Suprapubic skin (tissue), 4 donors: ENCODE measurements at places on chromosomes 5 and 9. TPM values are rescaled to one million over a fixed set of nuclear protein-coding genes. Genes with fewer than 3 reads are reported as not detected.
A peak's percentile ranks its signal among the peaks of the same experiment; 100 is the strongest.

GRCh38 chr9:114666851-114667250 lies 9.2 kb upstream of the TEX53 start:
- H3K27ac ChIP-seq, result no peak overlapping the region
- H3K36me3 ChIP-seq, result no peaks in the 10 kb centered on the region
- no peak for DNase-seq
- peaks cover 6% of the 10 kb centered on the region for H3K27me3 ChIP-seq

GRCh38 chr9:126423142-126423915 lies 96.7 kb downstream of the MVB12B start:
- peak; percentile 49 for DNase-seq
- no peaks in the 10 kb centered on the region for H3K27me3 ChIP-seq
- peaks cover 32% of the 10 kb centered on the region for H3K36me3 ChIP-seq
- no peak overlapping the region for H3K4me3 ChIP-seq

- H3K4me3 ChIP-seq, result no peak overlapping the region
- no peaks in the 10 kb centered on the region for H3K27me3 ChIP-seq
- DNase-seq, result no peak
- H3K36me3 ChIP-seq, result peaks cover 11% of the 10 kb centered on the region
- no peak overlapping the region for H3K27ac ChIP-seq
These were observed 84.6 kb downstream of the CEMIP2 start for GRCh38 chr9:71683598-71684235.

DNA sequence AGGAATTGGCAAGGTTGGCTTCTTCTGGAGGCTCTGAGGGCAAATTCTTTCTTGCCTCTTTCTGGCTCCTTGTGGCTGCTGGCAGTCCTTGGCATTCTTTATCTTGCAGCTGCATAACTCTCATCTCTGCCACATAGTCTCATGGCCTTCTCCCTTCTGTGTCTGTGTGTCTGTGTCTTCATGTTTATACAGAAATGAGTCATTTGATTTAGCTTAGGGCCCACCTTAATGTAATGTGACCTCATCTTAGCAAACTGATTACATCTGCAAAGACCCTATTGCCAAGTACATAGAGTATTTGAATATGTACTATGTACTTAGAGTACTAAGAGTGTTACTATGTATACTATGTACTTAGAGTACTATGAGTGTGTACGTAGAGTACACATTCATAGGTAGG lies 122.5 kb downstream of the RFK start:
- H3K36me3 ChIP-seq, result no peaks in the 10 kb centered on the region
- H3K4me1 ChIP-seq, result peaks cover 3% of the 10 kb centered on the region
- H3K27ac ChIP-seq, result no peak overlapping the region
- no peak overlapping the region for H3K4me3 ChIP-seq
- H3K27me3 ChIP-seq, result no peaks in the 10 kb centered on the region
- DNase-seq, result no peak

GRCh38 chr5:66459728-66460127 lies 136.5 kb upstream of the MAST4 start:
- H3K36me3 ChIP-seq, result no peaks in the 10 kb centered on the region
- no peak for DNase-seq
- H3K4me3 ChIP-seq, result no peak overlapping the region
- H3K27ac ChIP-seq, result no peak overlapping the region
- H3K4me1 ChIP-seq, result no peaks in the 10 kb centered on the region

DNA sequence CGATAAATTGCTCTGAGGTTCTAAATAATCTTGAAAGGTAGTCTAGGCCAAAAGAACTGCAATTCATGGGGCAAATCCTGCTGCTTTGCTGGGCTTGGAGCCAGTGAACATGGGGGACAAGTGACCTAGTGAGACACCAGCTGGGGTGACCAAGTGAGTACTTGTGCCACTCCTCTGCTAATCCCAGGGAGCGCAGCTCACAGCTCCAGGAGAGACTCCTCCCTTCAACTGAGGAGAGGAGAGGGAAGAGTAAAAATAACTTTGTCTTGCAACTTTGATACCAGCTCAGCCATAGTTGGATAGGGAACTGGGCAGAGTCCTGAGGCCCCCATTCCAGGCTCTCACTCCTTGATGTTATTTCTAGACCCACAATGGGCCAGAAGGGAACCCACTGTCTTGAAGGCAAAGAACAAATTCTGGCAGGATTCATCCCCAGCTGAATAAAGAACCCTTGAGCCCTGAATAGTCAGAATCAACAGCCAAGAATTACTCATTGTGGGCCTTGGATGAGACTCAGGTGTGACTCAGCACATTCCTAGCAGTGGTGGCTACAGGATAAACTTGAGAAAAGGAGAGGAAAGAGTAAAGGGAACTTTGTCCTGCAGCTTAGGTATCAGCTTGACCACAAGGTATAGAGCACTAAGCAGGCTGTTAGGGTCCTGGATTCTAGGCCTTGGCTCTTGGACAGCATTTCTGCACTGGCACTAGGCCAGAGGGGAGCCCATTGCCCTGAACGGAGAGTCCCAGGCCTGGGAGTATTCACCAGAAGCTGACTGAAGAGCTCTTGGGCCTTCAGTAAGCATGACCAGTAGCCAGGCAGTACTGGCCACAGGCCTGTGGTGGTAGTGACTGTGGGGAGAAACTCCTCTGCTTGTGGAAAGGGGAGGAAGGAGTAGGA lies 288.3 kb upstream of the CDH18 start:
- no peak overlapping the region for H3K27ac ChIP-seq
- no peak overlapping the region for H3K4me3 ChIP-seq
- no peak for DNase-seq

- no peaks in the 10 kb centered on the region for H3K36me3 ChIP-seq
- H3K27me3 ChIP-seq, result no peaks in the 10 kb centered on the region
- H3K27ac ChIP-seq, result no peak overlapping the region
- DNase-seq, result no peak
- no peak overlapping the region for H3K4me3 ChIP-seq
These were observed 90.6 kb upstream of the ICE1 start for GRCh38 chr5:5331848-5332247.

DNA sequence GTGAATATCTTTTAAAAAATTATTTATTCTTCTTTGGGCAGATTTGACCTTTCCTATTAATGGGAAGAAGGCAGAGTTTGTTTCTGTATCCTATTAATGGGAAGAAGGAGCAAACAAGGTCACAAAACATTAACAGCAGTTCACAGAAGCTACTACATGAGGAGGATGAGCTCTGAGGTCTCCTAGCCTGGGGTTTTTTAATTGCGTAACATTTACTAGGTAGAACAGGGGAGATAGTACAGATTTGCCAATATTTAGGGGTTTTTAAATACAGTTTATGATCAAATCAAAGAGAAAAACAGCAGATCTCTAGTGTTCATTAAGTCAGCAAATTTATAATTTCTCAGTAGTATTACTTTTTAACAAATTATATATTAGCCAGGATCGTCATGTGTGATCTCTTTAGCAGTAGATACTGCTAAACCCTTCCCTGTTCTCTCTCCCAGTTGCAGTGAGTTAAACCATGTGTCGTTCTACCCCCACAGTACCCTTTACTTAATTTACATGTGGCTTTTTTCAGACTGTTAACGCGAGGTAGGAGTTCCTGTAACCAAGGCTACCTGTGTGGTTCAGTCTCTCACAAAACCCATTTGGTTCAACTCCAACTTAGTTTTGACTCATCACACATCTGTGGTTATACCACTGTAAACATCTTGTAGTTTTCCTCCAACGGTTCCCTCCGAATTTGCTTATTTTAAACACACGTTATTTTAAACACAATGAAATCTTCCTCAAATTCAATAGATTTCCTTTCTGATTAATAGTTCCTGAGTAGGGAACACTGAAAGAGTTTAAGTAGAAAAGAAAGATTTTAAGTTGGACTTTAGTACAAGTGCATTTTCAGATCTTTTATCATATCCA lies 13.3 kb downstream of the SLC25A46 start:
- no peak overlapping the region for H3K27ac ChIP-seq
- no peaks in the 10 kb centered on the region for H3K4me1 ChIP-seq
- no peaks in the 10 kb centered on the region for H3K27me3 ChIP-seq
- DNase-seq, result no peak
- H3K4me3 ChIP-seq, result no peak overlapping the region

- no peak overlapping the region for H3K4me3 ChIP-seq
- no peaks in the 10 kb centered on the region for H3K4me1 ChIP-seq
- no peaks in the 10 kb centered on the region for H3K36me3 ChIP-seq
- no peak overlapping the region for H3K27ac ChIP-seq
- no peak for DNase-seq
- no peaks in the 10 kb centered on the region for H3K27me3 ChIP-seq
These were observed 7.2 kb upstream of the SNX30 start for GRCh38 chr9:112743216-112743836.

DNA sequence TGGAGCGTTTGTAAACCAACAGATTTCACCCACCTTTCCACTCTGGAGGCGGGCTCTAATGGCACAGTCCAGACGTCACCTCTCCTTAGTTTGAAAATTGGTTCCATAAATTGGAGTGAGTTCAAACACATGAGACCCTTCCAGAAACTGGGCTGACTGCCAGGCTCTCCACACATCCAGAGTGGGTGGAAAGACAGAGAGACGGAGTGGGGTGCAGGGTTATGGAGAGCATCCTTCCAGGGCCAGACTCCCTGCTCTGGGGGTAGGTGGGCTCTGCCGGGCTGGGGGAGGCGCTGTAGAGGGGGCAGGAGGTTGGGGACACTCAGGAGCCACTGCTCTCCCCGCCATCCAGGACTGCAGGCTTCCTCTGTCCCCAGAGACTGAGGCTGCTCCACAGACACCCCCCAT lies 104.7 kb upstream of the PHYKPL start:
- no peaks in the 10 kb centered on the region for H3K36me3 ChIP-seq
- peaks cover 8% of the 10 kb centered on the region for H3K27me3 ChIP-seq
- H3K4me1 ChIP-seq, result peaks cover 19% of the 10 kb centered on the region
- DNase-seq, result peak; percentile 48
- H3K4me3 ChIP-seq, result no peak overlapping the region
- no peak overlapping the region for H3K27ac ChIP-seq

DNA sequence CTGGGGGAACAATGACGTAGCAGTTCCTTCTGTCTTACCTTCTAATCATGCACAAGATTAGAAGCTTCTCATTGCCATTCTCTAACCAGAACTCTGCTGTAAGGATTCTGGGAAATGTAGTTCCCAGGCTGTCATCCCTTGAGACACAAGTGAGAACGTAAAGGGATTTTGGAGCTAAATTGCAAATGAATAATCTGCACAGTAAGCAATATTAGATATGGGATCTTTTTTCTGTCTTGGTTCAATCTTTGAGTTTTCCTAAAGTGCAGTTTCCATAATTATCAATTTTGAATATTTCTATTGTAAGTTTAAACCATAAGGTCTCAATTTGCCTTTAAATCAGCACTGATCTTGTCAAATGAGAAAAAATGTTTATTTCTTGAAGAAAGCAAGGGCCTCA lies 189.7 kb upstream of the PLPPR1 start:
- H3K4me3 ChIP-seq, result no peak overlapping the region
- no peak for DNase-seq
- H3K36me3 ChIP-seq, result no peaks in the 10 kb centered on the region
- no peak overlapping the region for H3K27ac ChIP-seq

DNA sequence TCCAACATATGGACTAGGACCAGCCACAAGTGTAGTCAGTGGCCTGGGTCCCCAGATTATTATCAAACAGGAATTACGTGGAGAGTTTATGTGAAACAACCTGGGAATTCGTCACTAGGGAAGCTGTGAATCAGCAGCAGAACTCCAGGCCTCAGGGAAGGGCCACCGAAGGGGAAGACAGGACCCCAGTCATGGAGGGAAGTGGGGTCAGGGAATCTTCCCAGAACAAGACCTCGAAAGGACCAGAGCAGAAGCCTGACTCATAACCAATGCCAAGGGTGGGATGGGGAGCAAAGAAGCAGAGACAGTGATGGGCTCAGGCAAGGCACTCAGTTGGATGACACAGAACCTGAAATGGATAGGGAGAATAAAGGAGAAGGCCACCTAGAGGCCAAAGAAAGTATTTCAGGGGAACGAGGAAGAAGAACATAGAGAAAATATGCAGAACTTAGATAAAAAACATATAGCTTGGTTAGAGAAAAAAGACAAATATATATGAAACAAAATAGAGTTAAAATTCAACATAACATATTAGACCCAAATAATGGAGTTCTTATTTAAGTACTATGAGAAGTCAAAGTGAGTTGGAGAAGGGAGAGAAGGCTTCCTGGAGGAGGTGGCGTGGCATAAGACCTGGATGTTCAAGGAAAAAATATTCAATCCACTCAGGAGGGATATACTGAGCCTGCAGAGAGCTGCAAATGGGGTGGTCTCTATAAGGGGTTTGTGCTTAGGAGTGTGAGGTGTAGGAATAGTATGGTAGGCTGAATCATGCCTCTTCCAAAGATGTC lies 66.7 kb upstream of the CAST start:
- H3K27me3 ChIP-seq, result no peaks in the 10 kb centered on the region
- DNase-seq, result no peak
- H3K4me1 ChIP-seq, result no peaks in the 10 kb centered on the region
- no peaks in the 10 kb centered on the region for H3K36me3 ChIP-seq
- no peak overlapping the region for H3K27ac ChIP-seq

GRCh38 chr5:87735923-87736322 lies 323.2 kb upstream of the CCNH start:
- no peaks in the 10 kb centered on the region for H3K27me3 ChIP-seq
- H3K27ac ChIP-seq, result no peak overlapping the region
- no peak overlapping the region for H3K4me3 ChIP-seq

DNA sequence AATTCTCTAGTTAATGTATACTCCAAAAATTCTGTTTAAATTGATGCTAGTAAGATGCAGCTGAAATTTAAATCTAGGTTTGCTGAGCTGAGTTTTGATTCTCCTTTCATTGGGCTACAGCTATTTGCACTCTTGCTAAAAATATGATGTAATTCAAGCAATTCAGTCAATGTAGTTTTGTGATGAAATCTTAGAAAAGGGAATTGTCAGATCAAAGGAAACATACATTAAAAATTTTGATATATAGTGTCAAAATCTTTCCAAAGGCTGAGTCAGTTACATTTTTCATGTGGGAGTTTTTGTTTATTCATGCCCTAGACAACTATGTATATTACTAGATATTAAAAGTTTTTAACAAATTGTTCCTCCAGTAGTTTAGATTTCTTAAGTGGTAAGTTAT lies 334.9 kb upstream of the DAB2 start:
- no peak for DNase-seq
- H3K27me3 ChIP-seq, result no peaks in the 10 kb centered on the region
- no peak overlapping the region for H3K4me3 ChIP-seq
- no peaks in the 10 kb centered on the region for H3K36me3 ChIP-seq

GRCh38 chr9:99870126-99870525 lies 36.3 kb upstream of the STX17 start:
- no peaks in the 10 kb centered on the region for H3K27me3 ChIP-seq
- no peak overlapping the region for H3K4me3 ChIP-seq
- H3K4me1 ChIP-seq, result no peaks in the 10 kb centered on the region
- no peak overlapping the region for H3K27ac ChIP-seq
- no peaks in the 10 kb centered on the region for H3K36me3 ChIP-seq
- DNase-seq, result no peak

- no peak overlapping the region for H3K27ac ChIP-seq
- no peaks in the 10 kb centered on the region for H3K4me1 ChIP-seq
- H3K36me3 ChIP-seq, result no peaks in the 10 kb centered on the region
- DNase-seq, result no peak
- H3K27me3 ChIP-seq, result no peaks in the 10 kb centered on the region
- H3K4me3 ChIP-seq, result no peak overlapping the region
These were observed 92.8 kb upstream of the SLCO6A1 start for GRCh38 chr5:102591650-102592049.

- no peak for DNase-seq
- H3K4me3 ChIP-seq, result no peak overlapping the region
- peaks cover 15% of the 10 kb centered on the region for H3K27me3 ChIP-seq
- H3K4me1 ChIP-seq, result peaks cover 9% of the 10 kb centered on the region
- H3K27ac ChIP-seq, result no peak overlapping the region
These were observed 14.9 kb downstream of the ADAMTS2 start for GRCh38 chr5:179330186-179330900.

Gene PCDHA10
- 0.68 TPM for total RNA-seq

Gene LTC4S
- total RNA-seq, result 4.7 TPM

Gene PCDH1
- 83.3 TPM for total RNA-seq

Gene PHF24
- total RNA-seq, result 1.4 TPM

Gene TLE1
- 73.5 TPM for total RNA-seq

Gene MYMK
- not detected for total RNA-seq
